ENCODE measurements at places on chromosomes 4 and X.
A peak's percentile ranks its signal among the peaks of the same experiment; 100 is the strongest.

GRCh38 chr4:71074452-71075299 is 81.2 kb downstream of the DCK start:
- DNase-seq, result no peak

DNA sequence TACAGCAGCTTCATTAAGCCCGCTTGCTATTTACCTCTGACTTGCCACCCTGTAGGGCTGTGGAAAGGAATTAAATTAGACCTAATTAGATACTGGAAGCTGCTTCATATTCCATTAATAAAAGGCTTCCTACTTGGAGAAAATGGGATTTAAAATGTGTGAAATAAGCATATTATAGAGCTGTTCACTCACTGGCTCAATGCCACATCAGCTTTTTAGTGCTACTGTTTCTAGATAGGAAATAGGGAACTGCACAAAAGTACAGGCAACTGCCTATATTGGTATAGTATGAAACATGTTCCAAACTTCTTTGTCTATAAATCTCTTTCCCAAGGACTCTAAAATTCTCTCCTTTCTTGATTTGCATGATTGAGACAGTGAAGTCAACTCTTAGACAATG is 407.9 kb upstream of the AADAT start:
- DNase-seq, result no peak

DNA sequence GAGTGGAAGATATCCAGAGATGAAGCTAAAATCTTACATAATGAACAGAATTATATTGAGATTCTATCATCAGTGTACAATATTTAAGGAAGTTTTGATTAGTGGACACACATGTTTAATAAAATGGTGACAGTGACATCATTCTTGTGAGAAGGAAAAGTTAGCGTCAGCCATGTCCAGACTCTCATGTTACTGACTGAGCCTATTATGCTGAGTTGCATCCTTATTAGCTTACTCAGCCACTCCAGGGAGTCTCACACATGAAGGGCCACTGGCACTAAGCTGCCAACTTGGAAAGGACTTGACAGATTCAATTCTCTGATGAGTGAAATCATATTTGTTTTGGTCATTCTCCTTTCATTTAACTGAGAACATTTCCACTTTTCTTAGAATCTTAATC is 170.6 kb downstream of the BANK1 start:
- no peak for DNase-seq

- DNase-seq, result no peak
Observed at GRCh38 chrX:3462166-3462508, 115.7 kb upstream of the MXRA5 start.

GRCh38 chr4:73855406-73855805 is 2.3 kb downstream of the PF4V1 start:
- no peak for DNase-seq

- DNase-seq, result no peak
Observed at GRCh38 chr4:13706716-13707115, 79.2 kb upstream of the BOD1L1 start.

DNA sequence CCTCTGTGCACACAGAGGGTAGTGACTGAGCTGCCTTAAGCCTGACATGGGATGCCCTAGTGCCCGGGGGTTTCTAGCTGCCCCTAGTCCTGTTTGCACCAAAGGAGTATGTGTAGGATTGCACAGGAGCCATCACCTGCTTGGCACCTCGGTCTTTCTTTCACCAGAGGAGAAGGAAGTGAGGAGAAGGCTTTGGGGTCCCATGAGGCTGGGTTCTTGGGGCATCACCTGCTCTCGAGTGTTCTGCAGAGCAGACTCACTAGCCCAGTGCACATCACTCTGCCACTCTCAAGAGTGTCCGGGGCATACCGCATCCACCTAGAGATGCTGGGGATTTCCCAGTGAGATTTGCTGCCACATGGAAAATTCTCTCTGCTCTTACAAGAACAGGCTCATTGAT is 40.5 kb upstream of the GPR78 start:
- no peak for DNase-seq

DNA sequence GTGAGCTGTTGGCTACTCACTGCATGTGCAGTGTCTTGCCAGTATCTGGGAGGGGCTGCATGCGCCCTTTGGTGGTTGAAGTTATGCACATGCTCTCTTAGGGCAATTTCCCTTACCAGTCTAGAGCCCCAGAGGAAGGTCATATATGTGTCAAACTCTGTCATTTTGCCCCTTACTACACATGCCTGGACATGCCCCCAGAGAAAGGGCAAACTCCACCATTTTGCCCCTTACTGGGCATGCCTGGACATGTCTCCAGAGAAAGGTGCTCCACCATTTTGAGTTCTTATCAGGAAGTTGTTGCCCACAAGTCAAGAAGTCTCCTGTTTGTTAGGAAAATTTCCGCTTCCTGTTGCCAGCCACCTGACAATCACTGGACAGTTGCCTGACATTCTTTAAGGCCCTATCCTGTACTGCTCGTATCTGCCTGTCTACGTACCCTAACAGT is 56.4 kb upstream of the PLAC8 start:
- DNase-seq, result peak; percentile 34

GRCh38 chrX:138229718-138230117 is 481.8 kb downstream of the FGF13 start:
- DNase-seq, result no peak

Data from stimulated activated naive CD8-positive, alpha-beta T cell treated with anti-CD3 and anti-CD28 coated beads, Interleukin-15, amount 100 ng/mL, for 72 hours (primary cell).